Stimulated activated CD4-positive, alpha-beta T cell treated with anti-CD3 and anti-CD28 coated beads, Interleukin-15, amount 100 ng/mL, for 1 hour (primary cell): ENCODE measurements at places on chromosomes 11 and 22.
A peak's percentile ranks its signal among the peaks of the same experiment; 100 is the strongest.

GRCh38 chr22:38453996-38454352 lies 1.0 kb downstream of the KCNJ4 start:
- no peak for DNase-seq

DNA sequence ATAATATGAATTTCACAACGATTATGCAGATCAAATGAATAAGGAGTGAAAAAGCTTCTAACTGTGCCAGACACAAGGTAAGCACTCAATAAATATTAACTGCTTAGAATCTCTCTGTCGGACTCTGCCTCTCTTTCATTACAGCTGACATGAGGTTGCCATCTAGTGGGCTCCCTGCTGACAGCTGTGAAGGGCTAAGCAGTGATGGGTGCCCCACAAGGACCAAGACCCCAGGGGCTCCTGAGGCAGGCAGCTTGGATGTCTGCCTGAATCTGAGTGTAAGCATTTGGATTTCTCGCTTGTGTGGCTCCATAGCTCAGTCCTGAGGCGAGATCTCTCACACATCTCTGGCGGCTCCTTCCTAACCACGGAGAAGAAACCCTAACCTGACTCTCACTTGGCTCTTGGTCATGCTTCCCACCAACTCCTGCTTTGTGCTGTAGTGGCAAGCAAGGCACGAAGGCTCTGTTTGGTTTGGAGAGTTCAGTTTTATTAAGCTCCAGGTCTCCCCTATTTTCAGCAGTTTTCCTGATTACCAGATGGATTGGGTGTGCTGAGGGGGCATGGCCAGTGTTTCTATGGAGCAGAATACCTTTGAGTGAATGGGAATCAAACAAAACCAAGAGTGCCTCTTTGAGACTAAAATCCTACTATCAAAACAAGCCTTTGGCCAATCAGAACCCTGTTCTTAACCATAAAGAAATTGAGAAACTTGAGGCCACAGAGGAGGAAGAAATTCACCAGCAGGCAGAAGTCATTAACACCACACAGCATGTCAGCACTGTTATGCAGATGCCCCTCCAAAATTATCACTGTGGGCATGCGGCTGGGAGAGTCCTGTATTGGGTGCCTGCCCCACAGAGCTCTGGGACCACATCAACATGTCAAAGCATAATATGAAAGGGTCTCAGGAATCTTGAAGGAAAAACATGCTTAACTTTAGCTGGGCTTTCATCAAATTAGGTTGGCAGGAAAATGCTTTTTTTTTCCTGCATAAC lies 152.8 kb upstream of the NTM start:
- no peak for DNase-seq

GRCh38 chr11:126011754-126012153 lies 50.9 kb downstream of the CDON start:
- DNase-seq: no peak

- DNase-seq: no peak
These were observed 48.8 kb upstream of the PHF21B start for GRCh38 chr22:45058622-45058912.

- no peak for DNase-seq
These were observed 41.5 kb downstream of the DHCR7 start for GRCh38 chr11:71406681-71407080.

GRCh38 chr11:12567746-12568460 lies 106.3 kb upstream of the TEAD1 start:
- DNase-seq: no peak

GRCh38 chr11:133012803-133013202 lies 519.5 kb downstream of the OPCML start:
- DNase-seq: no peak

GRCh38 chr22:27152033-27152432 lies 494.6 kb downstream of the MIAT start:
- no peak for DNase-seq

DNA sequence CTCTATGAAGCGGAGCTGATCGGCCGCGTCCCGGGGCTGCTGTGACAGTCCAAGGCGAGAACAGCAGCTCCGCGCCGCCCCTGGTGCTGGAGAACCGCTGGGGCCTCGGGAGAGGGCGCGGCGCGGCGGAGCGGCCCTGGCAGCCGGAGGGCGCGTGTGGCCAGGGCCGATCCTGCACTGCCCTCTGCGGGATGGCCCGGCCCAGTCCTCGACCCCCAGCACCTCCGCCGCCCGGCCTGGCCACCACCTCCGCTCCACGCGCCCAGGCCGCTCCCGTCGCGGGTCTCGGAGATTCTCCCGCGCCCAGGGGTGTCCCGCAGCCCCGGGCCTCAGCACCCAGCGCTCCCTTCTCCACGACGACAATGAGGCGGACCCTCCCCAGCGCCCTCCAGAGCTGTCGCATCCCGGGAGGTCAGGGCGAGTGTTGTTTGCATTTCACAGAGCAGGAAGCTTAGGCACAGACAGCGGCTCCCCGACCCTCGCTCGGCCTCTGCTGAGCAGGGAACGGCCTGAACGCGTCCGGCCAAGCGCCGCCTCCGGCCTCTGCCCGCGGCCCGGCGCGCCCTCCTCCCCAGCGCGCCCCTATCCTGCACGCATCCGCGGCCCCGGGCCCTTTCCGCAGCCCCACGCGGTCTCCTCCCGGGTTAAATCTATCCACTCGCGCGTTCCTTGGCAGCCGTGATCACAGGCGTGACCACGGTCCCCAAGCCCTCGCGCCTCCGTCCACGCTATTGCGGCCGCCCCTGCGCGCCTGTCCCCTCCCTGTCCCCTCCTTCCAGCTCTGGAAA lies 109.7 kb downstream of the WNT7B start:
- DNase-seq: no peak

DNA sequence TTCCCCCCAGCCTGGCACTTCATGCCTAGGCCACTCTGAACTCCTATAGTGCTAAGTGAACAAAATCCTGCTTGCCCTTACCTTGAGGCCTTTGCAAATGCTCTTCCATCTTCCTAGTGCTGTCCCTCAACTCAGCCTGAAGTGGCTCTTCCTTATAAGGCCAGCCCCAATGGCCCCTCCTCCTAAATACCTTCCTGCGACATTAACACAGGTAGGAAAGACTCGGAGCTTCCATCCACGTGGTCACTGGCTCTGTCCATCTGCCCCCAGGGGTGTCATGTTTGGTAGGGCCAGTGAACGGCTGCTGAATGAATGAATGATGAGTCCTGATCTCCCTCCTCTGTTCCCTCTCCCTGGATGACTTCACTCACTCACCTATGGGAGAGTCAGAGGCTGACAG lies 4.2 kb downstream of the PDE2A start:
- DNase-seq: no peak

DNA sequence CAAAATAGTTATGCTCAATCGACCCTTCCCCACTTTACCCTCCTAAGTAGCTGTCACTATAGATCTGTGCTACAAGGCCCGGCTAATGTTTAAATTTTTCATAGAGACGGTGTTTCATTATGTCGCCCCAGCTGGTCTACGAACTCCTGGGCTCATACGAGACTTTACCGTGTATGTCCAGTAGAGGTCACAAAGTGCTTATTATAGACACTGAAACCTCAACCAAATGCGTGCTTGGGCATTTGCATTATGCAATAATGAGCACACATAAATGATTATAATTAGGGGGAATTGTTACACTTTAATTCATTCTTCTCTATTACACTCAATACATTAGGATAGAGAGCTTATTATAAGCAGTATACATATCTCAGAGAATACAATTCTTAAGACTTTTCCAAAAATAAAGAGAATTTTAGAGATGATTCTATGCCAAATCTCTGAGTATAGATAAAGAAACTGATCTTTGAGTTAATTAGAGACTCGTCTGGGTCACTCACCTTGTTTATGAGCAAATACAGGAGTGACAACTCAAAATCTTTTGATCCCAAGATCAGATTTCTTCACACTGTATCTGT lies 12.5 kb upstream of the MRPL16 start:
- DNase-seq: no peak

DNA sequence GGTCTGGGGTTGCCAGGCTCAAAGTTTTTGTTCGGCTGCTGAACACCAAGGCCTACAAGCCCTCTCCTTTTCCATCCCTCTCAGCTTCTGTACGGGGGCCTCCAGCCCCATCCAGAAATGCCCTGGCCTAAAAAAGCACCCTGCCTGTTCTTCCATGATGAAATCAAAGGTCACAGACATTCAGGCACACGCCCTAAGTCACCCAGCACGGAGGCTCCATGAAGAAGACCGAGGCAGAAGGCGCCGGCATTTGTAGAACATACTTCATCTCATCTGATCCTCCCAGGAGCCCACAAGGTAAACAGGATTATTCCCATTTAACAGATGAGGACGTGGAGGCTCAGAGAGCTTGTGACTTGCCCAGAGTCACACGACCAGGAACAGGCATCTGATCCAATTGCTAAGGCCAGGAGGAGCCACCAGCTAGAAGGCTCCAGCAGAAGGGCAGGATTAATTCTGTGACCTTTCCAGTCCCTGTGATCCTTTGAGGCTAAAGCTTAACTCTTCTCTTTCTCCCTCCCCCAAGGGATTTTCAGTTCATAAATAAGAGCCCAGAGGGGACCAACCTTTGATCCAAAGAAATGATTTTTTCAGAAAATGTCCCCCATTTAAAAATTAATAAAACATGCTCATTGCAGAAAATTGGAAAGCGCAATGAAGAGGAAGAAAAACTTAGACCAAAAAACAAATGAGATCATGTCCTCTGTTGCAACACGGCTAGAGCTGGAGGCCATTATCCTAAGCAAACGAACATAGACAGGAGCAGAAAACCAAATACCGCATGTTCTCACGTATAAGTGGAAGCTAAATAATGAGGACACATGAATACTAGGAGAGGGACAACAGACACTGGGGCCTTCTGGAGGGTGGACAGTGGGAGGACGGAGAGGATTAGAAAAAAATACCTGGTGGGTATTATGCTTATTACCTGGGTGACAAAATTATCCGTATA lies 38.7 kb downstream of the CYTH4 start:
- no peak for DNase-seq

DNA sequence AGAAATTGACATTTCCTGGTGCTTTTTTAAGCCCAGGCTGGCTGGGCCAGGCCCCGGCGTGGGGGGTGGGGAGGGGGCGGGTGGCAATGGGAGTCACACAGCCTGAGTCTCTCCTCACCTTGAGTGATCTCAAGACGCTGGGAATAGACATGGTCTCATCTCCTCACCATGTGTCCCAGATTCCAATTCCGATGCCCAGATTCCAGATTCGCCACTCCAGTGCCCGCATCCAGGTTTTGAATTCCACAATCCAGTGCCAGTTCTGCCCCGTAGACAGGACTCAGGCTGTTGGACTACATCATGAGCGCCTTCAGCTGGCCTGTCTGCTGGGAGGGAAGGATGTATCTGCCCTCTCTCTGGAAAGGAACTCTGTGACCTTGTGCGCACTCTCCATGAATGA lies 19.1 kb downstream of the KCNC1 start:
- no peak for DNase-seq

GRCh38 chr22:39612811-39613548 lies 42.4 kb downstream of the CACNA1I start:
- DNase-seq: no peak

DNA sequence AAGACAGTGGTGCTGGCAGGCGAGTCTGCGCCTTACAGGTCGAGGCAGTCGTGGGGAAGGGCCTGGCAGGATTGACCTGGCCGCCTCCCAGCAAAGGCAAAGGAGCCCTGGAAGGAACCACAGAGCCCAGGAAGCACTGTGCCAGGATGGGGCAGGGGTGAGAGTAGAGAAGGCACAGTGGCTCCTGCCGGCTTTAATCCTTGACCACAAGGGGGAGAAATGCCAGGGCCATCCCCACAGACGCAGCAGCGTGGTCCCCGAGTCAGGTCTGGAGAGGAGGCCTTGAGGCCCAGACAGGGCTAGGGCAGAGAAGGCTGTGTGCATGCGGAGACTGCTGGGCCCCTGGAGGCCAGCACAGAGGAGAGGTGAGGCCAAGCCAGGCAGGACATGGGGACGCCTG lies 9.9 kb upstream of the NDUFS8 start:
- DNase-seq: no peak

GRCh38 chr11:6636480-6636879 lies 17.3 kb upstream of the TPP1 start:
- no peak for DNase-seq

- DNase-seq: no peak
These were observed 63.3 kb downstream of the KCNQ1 start for GRCh38 chr11:2507945-2508749.

GRCh38 chr11:125123947-125124617 lies 12.7 kb upstream of the TMEM218 start:
- DNase-seq: peak; percentile 12

GRCh38 chr11:131186629-131187101 lies 183.8 kb upstream of the NTM start:
- no peak for DNase-seq

GRCh38 chr11:10365045-10365444 lies 60.2 kb downstream of the ADM start:
- DNase-seq: no peak

GRCh38 chr11:126072801-126073594 lies 10.3 kb upstream of the CDON start:
- no peak for DNase-seq

GRCh38 chr11:75402002-75402773 lies 2.9 kb downstream of the RPS3 start:
- no peak for DNase-seq

DNA sequence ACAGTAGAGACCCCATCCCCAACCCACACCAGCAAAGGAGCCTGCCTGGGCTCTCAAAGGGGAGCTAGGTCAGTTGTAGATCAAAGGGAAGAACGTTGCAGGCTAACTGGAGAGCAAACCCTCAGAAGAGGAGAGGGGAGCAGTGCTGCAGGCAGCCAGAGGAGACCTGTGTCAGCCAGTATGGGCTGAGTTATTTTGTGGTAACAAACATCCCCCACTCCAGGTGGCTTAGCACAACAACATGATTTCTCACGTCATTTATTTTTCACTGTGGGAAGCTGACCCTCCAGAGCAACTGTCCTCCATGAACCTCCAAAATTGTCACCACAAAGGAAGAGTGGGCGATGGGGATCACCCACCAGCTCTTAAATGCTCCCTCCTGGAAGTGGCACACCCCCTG lies 19.8 kb upstream of the SHANK2 start:
- no peak for DNase-seq

- DNase-seq: no peak
These were observed 84.8 kb downstream of the ST3GAL4 start for GRCh38 chr11:126440276-126440675.

DNA sequence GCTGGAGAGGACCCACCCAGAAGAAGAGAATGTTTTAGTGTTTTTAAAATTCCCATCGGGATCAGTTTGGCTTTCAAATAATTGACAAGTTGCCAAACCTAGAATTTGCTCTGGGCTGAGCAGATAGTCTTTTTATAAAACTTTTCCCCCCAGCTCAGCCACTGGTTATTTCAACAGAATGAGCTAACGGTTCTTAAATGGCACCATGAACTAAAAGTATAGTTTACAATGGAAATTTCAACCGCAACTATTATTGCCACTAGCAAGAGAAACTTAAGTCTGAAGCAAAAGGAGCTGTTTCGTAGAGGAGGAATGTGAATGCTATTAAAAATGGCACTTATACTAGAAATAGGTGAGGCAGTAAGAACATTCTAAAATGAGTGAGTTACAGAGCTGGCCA lies 3.4 kb downstream of the DKK3 start:
- no peak for DNase-seq

- DNase-seq: no peak
These were observed 36.1 kb upstream of the SCN3B start for GRCh38 chr11:123690485-123690884.

DNA sequence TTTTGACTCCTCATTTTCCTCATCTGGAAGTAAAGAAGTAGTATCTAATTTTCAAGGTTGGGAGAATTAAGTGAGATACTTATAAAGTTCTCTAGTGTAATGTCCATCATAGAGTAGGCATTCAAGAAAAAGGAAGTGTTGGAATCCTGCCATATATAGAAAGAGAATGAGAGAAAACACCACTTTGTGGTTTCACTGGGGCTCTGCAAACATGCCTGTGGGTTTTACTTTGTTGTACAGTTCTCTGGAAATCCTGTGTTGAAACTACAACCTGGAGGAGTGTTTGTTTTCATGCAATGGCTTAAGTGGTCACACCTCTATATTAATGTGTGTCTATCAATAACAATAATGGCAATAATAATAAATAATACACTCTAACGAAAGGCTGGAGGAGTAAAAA lies 741.7 kb downstream of the NELL1 start:
- DNase-seq: no peak
